NCI-H2171 treated with DMSO at 0.1 percent for 48 hours (cell line): ENCODE measurements at places on chromosomes 3 and 15.
A peak's percentile ranks its signal among the peaks of the same experiment; 100 is the strongest.

- DNase-seq = no peak
Observed at GRCh38 chr3:125433091-125433534, 58.0 kb upstream of the ZNF148 start.

- DNase-seq = no peak
Observed at GRCh38 chr3:181699171-181699903, 12.4 kb upstream of the SOX2 start.

DNA sequence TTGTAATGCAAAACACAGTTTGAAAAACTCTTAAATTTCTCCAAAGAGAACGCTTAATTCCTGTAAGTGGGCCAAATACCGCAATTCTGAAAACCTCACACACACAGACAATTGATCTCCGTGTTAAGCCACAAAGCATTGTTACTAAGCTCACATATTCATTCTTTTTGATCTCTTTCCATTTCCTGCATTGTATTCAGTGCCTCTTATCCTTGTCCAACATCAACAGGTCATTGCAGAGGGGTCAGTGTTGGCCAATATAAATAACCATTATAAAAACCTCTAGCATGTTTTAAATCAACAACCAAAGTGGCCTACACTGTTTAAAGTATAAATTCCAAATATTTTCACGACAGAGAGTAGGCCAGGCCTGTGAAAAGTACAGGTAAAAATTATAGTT, 171.1 kb downstream of the PDZRN3 start:
- no peak for DNase-seq

DNA sequence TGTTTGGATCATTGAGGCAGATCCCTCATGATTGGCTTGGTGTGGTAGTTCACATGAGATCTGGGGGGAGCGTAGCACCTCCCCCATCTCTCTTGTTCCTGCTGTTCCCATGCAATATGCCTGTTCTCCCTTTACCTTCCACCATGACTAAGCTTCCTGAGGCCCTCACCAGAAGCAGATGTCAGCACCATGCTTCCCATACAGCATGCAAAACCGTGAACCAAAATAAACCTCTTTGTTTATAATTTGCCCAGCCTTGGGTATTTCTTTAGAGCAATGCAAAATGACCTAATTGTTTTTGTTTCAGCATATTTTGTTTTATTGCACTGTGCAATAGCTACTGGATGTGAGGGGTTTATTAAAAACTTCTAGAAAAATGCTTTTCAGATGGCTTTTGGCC, 56.6 kb upstream of the CHST2 start:
- no peak for DNase-seq

DNA sequence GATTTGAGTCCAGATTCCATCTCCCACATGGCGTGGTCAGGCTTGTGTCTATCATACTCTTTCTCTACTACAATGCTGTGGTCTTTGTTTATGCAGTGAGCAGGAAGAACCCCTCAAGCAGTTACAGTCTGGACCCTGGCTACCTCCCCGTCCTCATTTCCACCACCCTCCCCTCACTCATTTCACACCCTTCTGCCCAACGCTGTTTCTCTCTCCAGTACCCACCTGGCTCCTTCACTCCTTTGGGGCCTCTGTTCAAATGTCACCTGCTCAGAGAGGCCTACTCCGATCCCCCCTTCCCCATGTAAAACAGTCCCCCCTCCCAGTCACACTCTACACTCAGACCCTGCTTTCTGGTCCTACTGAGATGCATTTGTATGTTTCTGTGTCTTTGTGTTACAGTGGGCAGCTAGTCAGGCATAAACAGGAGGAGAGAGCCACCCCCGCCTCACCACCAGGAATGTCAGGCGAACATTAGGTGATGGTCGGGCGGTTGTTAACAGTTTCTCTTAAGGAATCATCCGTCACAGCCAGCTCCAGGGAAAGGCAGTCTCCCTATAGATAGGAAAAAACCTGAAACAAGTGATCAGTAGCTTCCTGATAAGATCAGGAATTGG, 53.7 kb upstream of the CA12 start:
- no peak for DNase-seq

DNA sequence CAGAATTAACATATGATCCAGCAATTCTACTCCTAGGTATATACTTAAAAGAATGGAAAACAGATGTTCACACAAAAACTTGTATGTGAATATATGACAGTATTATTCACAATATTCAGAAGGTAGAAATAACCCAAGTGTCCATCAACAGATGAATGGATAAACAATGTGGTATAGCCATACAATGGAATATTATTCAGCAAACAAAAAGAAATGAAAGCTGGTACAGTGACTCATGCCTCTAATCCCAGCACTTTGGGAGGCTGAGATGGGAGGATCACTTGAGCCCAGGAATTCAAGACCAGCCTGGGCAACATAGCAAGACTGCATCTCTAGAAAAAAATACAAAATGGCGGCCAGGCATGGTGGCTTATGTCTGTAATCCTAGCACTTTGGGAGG, 129.4 kb downstream of the RBPMS2 start:
- no peak for DNase-seq

- no peak for DNase-seq
Observed at GRCh38 chr3:101677436-101678286, 729 bp upstream of the ZBTB11 start.

DNA sequence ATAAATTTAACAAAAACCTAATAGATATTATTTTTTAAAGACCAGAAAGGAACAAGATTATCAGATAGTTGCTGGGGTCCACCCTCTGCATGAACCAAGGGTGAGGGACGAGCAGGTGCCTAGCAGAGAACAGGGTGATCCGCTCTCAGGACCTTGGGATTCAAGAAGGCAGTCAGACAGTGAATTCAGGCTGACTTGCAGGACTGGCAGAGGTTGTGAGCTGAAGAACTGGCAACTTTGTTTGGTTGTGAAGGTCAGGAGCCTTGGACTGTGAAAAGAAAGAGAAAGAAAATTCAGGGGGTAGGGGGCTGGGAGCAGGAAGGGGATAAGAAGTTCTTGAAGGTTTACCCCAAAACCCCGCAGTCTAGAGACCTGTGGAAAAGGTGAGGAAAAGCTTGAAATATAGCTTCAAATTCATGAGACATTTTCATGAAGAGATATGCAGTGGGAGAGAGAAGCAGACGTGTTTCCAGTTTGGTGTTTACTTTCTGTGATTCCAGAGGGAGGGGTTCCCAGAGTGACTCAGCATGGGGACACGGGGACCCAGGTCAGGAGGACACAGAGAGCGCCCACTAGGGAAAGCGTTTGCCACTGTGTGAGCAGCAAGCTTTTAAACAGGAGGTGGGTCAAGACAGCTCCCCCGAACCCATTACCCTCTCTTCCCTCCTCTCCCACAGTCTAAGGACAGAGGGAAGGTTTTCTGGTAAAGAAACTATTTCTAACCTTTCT, 217.2 kb upstream of the UMPS start:
- no peak for DNase-seq

DNA sequence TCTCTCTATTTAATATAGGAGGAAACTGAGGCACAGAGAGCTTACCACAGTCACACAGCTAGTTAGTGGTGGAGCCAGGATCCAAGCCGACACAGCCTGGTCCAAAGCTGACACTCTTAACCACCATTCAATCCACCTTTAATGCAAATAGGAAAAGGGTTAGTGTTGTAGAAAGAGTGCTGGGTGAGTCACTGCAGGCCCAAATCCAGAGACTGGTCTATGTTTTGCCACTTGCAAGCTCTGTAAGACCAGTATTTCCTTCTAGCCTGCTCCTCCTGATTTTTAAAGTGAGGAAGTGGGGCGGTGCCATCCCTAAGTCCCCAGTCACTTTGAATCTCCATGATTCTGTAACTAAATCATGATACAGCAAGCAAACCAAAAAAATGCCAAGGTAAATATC, 111.0 kb downstream of the MECOM start:
- no peak for DNase-seq

DNA sequence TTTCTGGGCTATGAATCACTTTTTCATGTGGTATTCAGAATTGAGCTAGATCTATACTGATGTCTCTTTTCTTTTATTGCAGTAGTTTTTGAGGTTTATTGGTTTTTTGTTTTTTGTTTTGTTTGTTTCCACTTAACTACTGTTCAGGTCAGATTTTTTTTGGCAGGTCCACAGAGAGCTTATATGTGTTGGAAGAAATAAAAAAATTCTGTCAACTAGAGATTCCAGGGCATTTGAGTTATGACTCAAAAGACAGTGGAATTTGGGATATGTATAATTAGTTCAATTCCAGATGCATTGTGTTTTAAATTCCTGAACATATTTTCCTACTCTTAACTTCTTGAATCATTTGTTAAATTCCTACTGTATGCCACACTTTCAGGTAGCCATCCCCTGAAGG, 727.2 kb downstream of the SI start:
- DNase-seq = no peak

- no peak for DNase-seq
Observed at GRCh38 chr15:52103217-52104207, 9.1 kb downstream of the BCL2L10 start.

DNA sequence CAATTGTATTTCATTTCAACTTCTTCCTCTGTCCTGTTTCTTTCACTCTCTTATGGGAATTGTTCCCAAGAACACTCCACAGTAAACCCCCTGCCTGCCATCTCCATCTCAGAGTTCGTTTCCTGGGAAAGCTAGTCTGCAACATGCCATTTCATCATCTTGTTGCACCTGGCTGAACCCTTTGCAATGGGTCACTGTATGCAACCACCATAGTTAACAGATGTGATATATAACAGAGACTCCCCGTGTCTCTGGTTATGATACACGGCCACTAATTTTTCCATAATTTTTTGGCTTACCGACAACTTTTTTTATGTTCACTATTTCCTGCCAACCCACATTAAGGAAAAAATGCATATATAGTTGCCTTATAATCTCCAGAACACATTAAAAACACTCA, 95.5 kb downstream of the CHST2 start:
- DNase-seq = no peak

GRCh38 chr3:50661321-50661837, 13.3 kb upstream of the DOCK3 start:
- no peak for DNase-seq

DNA sequence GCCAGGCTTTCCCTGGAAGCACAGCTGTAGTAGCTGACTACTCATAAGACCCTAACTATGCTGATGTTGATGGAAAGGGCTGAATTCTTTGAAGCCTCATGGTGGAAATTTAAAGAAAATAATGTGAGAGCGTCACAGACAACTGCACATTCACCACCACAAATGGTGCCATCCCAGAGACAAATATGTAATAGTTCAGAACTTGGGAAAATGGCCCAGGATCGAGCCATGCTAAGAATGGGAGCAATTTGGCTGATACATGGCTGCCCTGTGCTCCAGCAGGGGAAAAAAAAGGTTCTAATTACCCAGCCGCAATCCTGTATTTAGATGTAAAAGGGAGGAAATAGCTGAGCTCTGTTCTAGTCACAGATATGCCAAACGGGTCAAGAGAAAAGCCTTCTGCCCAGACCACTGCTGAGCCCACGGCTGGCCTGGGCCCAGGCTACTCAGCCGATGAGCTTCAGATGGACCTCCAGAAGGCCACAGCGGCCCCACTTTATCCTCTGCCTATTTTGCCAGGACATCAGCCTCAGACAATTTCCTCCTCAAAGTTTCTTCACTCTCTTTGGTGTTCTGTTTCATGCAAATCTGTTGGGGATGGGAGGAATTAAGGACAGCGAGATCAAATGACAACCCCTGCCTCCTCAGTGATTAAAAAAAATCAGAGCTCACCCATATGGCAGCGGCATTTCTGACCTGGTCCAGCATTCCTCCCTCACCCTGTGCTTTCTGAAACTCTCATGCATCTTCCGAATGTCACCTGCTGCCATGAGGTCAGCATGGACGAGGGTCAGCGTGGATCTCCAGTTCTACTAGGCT, 54.5 kb upstream of the MEX3B start:
- peak; percentile 84 for DNase-seq

DNA sequence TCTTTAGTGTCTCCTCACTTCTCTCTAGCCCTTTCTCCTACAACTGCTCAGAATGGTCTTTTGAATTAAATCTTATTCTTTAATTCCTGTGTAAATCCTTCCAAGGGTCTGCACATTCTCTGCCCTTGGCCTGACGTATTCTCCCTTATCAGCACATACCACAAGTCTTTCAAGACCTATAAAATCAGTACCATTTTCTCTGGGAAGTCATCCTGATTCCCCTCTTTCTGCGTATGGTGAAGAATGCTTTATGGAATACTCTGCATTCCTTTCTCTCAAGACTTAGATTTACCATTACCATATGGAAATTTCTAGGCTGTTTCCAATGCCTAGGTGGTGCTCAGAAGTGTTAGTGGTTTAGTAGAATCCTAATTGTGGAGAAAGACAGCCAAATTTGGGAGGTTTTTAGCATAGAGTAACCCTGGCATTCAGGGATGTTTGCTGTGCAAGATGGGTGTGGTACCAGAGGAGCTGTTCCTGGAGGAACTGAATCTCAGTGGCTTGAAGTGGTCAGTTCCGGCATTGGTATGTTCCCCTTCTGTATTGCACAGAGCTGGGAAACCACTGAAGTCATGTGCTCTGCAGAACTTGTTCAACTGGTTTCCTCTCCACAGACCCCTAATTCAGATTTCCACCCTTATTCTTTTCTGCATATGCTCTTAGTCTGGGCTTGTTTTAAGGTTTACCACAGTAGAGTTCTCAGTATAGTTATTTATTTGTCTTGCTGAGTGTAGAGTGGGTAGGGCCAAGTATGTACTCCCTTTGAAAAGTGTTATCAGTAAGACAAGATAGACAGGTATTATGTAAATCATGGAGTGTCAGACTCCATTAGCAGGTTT, 24.5 kb downstream of the IQGAP1 start:
- DNase-seq = no peak

- no peak for DNase-seq
Observed at GRCh38 chr3:73061416-73061815, at the start of gene EBLN2. TSS of gene EBLN2 (plus strand) at chr3:73061659. CDS start at chr3:73062082, 423 bp downstream.

DNA sequence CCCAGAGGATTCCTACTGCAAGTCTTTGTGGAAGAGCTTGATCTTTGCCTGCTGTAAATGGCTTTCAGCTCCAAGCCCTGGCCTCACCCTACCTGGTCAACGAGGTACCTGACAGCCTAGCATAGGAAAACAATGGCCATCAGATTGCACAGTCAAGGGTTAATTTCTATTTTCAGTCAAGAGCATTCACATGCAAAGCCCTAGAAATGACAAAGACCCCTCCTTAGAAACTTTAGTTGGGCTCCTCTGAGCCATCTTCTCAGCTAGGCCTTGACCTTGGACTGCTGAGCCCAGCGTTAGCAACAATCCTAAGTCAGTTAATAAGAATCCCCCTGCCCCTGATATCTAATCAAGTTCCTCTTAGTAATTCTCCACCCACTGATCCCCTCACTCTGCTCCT, 18.5 kb downstream of the MESD start:
- no peak for DNase-seq

DNA sequence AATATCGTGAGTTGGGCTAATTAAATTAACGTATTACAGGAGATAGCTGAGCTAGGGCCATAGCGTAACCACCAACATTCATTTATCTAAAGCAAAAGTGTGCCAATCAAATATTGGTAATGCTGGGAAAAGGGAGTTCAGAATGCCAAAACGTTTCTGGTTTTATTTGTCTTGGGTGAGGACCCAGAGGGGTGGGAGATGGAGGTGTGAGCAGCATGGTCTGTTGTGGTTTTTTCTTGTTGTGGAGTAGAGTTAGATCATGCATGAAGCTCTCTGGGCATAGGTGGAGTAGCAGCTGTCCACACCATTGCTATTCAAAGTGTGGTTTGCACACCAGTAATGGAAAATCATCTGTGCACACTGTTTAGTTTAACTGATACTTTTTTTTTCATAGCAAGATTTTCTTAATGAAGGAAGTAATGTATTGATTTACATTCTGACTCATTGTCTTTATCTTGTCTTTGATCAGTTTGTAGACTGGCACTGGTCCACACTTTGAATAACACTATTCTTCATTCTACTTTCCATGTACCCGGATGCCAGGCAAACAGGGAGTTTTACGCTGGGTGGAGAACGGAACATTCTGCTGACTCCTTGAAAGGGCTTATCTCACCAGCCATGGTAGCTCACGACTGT, 50.8 kb upstream of the CRTC3 start:
- no peak for DNase-seq

GRCh38 chr15:60660290-60661051, 181.5 kb upstream of the ICE2 start:
- peak; percentile 29 for DNase-seq
